ENCODE measurements at places on chromosomes 11 and 22. TPM values are rescaled to one million over a fixed set of nuclear protein-coding genes. Genes with fewer than 3 reads are reported as not detected.

The CD3D gene
- total RNA-seq = not detected

The RIBC2 gene
- under 0.01 TPM for total RNA-seq

The EXPH5 gene
- total RNA-seq = 2.3 TPM

The CBX7 gene
- 12.2 TPM for total RNA-seq

The TUBA8 gene
- not detected for total RNA-seq

The KCTD14 gene
- total RNA-seq = 1.3 TPM

The CLMP gene
- total RNA-seq = 262 TPM

The HEPACAM gene
- total RNA-seq = not detected

The MYO18B gene
- total RNA-seq = not detected

The PGR gene
- total RNA-seq = 0.58 TPM

The MRGPRE gene
- total RNA-seq = not detected

The ZP1 gene
- 0.17 TPM for total RNA-seq

The OR4C13 gene
- total RNA-seq = not detected

The KIF18A gene
- 22.8 TPM for total RNA-seq

The VSIG10L2 gene
- not detected for total RNA-seq

The OR4C5 gene
- not detected for total RNA-seq

The MRGPRG gene
- not detected for total RNA-seq

The NLRP14 gene
- 0.17 TPM for total RNA-seq

The CHRM1 gene
- total RNA-seq = not detected

The F2 gene
- not detected for total RNA-seq

The SYT13 gene
- total RNA-seq = not detected

The GRAMD1B gene
- total RNA-seq = 3.1 TPM

The SCGB1C1 gene
- total RNA-seq = not detected

The C11orf71 gene
- total RNA-seq = 4.1 TPM

Data from smooth muscle cell of trachea (primary cell).